Stimulated activated CD8-positive, alpha-beta memory T cell treated with anti-CD3 and anti-CD28 coated beads, Interleukin-2, amount 100 ng/mL, for 48 hours (primary cell): ENCODE measurements at places on chromosomes 4 and X.
A peak's percentile ranks its signal among the peaks of the same experiment; 100 is the strongest.

DNA sequence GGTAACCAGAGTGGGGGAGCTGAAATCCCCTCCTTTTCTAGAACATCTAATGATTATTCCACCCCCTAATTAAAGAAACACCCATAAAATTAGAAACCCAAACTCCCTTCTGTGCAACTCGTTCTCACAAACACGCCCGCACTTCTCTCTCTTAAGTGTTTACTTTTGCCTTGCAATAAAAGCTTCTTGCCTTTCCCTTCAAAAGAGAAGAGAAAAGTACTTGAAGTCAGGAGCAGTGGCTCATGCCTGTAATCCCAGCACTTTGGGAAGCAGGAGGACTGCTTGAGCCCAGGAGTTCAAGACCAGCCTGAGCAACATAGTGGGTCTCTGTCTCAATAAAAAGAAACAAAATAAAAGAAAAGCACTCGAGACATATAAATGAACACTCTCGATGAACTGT, 3.6 kb upstream of the GPR173 start:
- DNase-seq: no peak

DNA sequence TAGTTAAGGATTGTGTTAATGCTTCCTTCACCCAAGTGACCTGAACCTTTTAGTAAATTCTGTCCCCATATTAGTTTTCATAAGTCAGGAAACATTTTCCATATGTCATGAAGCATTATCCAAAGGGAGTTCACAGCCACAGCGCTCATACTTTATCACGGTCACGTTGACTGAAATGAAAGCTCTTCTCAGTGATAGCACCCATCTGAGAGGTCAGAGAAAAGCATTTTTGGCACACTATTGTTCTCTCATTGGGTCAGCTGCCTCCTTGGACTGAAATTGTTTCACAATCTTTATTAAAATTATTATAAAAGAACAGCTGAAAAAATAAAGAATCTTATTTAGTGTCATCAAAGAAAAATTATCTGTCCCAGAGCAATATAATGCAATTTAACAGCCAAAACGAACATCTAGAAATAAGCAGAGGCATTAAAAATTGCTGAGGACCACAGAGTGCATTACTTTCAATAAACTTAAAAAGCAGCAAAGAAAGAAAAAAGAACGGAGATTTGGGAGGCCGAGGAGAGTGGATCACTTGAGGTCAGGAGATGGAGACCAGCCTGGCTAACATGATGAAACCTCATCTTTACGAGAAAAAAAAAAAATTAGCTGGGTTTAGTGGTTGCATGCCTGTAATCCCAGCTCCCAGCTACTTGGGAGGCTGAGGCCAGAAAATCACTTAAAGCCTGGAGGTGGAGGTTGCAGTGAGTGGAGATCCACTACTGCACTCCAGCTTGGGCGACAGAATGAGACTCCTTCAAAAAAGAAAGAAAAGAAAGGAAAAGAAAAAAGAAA, 680.8 kb upstream of the FAM241A start:
- no peak for DNase-seq

DNA sequence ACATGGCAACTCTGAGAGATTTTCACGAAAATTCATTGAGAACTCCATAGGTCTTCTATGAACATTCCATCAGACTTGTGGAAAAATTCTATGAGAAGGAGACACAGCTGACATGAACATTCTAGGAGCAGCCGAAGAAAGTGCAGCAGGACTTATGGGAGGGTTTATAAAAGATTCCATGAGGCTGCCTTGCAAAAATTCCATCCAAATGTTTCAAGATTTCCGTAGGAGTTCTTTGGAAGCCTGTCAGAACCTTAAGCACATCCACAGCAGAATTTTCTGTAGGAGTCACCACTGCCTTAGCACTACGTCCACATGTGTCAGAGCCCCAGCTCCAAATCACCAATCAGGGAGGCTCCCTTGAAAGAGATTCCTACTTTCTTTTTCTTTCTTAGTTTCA, 67.0 kb upstream of the MSX1 start:
- no peak for DNase-seq

DNA sequence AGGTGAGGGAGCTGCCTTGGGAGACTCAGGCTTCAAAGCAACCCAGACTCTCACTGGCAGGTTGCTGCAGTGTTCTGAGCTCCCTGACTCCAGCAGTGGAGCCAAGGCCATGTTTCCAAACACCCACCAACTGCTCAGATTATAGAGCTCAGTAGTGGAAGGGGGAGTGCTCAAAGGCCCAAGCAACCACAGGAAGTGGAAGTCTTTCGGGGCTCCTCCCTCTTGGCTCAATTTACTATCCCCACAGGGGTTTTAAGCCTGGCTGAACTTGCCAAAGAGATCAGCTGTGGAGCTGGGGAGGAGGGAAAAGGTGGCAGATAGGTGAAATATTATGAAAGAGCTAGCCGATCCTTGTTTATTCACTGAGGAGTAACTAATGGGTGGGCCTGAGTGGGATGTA, 82.5 kb downstream of the HPRT1 start:
- no peak for DNase-seq

DNA sequence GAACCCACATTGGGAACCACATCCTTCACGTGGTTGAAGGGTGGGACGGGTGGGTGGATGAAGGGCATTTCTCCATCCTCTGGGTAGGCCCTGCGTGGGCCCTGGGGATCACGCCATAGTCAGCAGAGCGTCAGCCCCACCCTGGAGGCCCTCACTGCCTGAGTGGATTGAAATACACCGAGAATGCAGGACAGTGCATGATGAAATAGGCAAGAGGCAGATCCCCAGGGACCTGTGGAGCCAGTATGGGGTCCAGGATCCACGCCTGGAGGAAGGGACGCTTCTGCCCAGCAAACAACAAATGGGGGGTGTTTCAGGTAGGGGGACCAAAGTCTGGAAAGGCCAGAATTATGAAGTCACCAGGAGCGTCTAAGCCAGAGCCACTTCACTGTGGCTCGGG, 19.4 kb downstream of the EVC start:
- no peak for DNase-seq

DNA sequence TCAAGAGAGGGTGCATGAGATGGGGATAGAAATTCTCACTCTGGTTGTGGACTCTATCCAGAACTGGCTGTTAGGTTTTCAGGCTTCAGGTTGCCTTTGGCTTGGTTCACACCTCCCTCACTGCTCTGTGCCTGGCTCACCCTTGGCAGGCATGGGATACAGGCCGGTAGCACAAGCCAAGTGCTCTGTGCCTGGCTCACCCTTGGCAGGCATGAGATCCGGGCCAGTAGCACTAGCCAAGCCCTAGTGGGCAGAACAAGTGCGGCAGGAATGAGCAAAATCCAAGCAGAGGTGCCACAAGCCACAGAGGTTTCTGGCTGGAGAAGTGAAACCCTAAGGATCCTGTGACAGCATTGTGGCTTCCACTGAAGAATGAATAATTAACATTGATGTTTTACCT, 1642.3 kb downstream of the C4orf33 start:
- no peak for DNase-seq

DNA sequence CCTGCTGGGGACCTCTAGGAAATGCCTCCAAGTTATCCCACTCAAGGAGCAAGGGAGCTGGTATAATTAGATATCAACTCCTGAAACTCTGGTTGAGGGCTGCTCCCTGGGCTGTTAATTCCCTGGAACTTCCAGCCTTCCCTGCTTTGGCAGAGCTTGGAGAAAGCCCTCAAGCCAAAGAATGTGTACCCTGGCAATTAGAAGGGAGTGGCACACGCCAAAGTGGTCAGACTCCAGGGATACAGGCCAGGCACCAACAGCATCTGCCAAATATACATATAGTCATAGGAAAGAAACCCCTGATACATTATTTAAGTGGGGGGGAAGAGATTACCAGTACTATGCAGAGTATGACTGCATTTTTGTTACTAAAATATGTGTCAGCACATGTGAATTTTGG, 616.8 kb downstream of the BCOR start:
- DNase-seq: no peak

DNA sequence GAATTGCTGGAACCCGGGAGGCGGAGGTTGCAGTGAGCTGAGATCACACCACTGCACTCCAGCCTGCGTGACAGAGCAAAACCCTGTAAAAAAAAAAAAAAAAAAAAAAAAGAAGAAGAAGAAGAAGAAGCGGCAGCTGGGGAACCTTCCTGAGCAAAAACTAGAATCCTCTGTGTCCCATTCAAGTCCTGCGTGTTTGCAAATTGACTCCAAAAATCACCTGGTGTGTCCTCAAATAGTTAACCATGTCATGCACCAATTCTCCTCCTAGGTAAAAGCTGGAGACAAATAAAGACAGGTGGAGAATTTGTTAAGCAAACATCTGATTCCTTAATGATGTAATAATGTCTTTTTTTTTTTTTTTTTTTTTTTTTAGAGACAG, 31.9 kb upstream of the ASMTL start:
- DNase-seq: no peak

GRCh38 chrX:120251471-120252011, 929 bp downstream of the ZBTB33 start:
- DNase-seq: no peak

GRCh38 chr4:188778905-188779304, 639.7 kb downstream of the TRIML1 start:
- DNase-seq: no peak

GRCh38 chr4:37648084-37648817, 37.9 kb downstream of the RELL1 start:
- DNase-seq: no peak

DNA sequence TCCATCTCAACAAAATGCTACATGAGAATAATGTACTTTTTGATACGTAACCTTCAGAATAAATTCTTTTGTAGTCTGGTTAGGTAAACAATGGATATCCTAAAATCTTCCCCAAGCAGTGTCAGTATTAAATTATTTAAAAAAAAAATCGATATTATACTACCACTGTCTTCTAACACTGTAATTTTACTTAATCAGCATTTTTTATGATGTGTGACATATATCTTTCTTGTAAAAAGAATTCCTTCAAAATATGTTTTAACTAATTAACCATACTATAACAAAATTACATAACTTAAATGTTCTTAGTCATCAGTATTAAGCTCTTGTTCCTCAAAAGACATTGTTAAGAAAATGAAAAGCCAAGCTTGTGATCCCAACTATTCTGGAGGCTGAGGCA, 12.5 kb downstream of the OTUD4 start:
- DNase-seq: no peak

GRCh38 chr4:100117750-100118149, 72.5 kb downstream of the DDIT4L start:
- DNase-seq: no peak

DNA sequence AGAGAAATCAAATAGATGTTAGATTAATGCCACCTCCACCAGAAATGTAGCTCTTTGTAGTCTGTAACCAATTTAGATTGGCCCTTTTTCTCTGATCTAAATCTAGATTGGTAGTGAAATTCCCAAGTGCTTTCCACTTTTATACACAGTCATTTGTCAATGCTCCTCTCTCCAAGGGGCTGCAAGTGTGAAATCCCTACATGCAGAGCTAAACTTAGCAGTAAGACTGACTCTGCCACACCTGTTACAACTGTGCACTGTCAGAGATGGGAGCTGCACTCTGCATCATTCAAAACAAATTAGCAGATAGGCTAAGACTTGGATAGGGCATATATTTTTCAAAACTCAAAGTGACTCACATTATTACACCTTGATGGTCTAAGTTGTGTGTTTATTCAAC, 9.1 kb downstream of the SERTM2 start:
- DNase-seq: no peak

DNA sequence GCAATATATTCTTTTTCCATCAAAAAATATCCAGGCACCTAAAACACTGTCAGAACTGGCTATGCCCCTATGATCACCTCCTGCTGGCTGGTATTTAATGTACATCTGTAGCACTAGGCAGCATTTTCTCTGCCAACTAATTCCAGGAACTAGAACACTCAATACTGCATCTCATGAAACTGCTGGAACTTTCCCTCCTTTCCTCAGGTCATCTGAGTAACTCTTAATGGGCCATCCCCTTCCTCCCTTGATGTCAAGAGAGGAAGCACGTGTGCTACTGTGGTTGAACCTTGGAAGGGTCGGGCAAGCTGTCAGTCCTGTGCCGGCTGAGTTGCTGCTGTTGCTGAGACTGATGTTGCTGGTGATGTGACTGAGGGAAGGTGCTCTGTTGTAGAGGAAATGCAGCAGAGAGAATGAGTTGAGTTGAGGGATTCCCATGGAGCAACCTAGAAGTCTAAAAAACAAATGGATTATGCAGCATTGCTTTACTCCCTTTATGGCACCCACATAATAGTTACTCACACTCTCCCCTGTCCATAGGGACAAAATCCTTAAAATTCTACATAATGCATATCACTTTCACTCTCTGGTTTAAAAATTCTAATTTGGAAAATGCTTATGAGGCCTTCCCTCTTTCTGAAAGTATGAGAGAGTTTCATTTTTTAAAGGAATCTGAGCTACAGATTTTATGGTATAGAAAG, 39.5 kb downstream of the TMEM165 start:
- DNase-seq: peak; percentile 10

DNA sequence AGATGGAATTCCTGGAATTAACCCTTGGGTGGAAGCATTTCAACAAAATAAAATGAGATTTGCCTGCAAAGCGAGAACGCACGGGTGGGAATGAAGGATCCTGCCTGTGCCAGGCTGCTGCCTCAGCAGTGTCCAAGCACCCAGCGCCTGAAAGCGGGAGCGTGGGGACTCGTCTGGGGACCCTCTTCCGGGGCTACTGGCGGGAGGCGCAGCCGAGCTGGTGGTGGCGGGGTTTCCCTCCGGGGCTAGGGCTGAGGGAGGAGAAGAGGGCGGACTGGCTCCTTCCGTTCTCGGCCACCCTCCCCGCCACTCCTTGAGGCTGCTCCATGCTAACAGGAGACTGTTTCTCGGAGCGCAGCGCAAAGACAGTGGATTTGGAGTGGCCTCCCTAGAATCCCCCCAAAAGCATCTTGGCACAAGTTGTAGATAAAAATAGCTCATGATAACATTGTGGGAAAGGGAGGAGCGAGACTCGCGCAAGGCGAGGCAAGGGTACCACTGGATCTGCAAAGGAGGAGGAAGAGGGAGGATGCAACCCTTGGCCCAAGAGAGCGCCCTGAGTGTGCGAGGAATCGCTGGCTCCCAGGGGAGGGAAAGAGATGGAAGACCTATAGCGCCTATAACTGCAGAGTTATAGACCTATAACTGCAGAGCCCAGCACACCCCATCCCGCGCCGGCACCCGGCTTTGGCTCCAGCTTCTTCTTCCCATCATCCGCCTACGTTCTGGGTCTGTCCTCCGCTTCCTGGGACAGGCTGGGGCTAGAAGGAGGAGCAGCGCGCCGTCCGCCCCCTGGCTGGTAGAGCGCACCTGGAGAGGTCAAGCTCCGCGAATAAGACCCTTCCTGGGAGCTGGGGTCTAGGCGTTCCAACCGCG, 1.3 kb downstream of the HS3ST1 start:
- no peak for DNase-seq

DNA sequence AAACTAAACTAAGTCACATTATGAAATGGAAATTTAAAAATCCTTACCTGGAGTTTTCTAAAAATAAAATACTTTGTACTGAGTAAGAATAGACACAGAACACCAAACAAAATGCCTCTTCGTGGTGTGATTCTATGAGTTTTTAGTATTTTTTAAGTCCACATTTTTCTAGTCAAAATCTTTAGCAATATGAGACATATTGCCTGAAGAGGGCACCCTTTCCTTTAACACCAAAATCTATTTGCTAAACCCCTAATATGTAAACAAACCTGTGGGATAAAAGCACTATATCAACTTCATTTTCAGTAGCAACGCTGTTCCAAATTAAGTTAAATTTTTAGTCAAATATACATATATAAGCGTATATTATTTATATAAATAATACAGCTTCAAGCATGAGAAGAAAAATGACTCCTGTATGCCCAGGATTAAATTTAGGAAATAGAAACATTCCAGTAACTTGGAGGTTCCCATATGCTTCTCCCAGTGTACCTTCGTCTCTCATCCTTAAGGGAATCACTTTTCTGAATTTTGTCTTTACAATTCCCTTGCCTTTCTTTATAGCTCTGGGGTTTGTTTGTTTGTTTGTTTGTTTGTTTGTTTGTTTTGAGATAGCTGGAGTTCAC, 23.0 kb upstream of the PGM2 start:
- no peak for DNase-seq
